ENCODE measurements at places on chromosomes 12 and 14.

DNA sequence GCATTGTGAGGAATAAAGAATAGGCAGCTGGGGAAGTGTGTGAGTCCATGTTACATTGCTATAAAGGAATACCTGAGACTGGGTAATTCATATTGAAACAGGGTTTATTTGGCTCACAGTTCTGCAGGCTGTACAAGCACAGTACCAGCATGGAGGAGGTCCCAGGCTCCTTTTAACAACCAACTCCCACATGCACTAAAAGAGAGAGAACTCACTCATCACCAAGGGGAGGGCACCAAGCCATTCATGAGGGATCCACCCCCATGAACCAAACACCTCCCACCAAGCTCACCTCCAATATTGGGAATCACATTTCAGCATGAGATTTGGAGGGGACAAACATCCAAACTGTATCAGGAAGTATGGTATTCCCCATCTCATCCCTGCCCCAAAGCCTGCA, 11.9 kb upstream of the DHRS4 start:
- DNase-seq = no peak

GRCh38 chr12:71876137-71876799, 36.7 kb downstream of the TBC1D15 start:
- no peak for DNase-seq

DNA sequence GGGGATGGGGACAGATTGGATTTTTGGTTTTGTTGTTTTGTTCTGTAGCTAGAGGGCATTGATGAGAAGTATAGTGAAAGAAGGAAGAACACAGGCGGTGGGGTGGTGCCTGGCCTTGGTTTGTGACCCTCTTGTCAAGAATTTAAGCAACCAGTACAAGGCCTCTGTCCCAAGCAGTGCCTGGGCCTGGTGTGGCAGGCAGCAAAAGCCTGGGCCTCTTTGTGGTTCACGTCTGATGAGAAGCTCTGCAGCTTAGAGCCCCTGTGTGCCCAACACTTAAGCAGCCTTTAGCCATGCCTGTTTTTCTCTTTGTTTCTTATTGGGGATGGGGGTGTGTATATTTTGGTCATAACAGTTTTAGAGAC, 98.0 kb downstream of the PPP2R5C start:
- DNase-seq = no peak

- DNase-seq = peak; percentile 18
Measured at GRCh38 chr14:76767681-76768656, 6.7 kb downstream of the VASH1 start.

GRCh38 chr14:92362781-92363235, 39.8 kb downstream of the SLC24A4 start:
- DNase-seq = no peak

GRCh38 chr14:81474148-81474492, 59.5 kb downstream of the SEL1L start:
- no peak for DNase-seq

DNA sequence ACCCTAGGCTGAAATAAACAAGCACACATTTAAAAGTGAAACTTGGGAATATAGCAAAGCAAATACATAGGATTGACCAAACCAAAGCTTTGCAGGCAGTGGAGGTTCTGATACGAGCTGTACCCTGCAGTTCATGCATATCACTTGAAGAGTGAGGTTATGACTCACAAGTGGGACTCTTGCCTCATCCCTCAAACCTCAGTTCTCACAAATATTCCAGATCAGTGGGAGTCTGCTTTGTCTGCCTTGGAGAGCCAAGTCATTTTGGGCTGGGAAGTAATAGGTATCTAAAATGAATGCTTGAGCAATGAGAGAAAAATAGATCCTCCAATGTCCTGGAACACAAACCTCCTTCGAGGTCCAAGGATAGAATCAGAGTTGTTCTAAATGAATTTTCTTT, 116.4 kb downstream of the LRIG3 start:
- no peak for DNase-seq

DNA sequence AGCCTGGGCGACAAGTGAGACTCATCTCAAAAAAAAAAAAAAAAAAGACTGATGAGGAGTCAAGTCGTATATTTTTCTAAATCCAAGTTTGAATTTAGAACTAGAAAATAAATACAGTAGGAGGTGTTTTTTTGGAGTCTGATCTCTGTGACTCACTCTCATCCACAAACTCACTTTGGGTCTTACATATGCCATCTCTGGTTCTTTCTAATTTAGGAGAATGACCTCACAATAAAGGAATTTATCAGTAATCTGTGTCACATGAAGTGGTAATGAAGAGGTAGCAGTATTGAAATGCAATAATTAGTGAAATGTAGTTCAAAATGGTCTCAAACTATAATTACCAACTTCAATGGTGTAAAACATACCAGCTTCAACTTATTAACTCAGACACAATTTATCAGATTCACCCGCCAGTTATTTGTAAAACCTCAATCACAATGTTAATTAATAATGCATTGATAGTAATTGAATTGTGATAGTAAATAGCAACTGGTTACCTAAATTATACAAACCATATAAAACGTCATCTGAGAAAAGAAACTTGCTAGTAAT, 4.4 kb upstream of the CFL2 start:
- no peak for DNase-seq

GRCh38 chr14:49670475-49670874, 17.5 kb downstream of the POLE2 start:
- no peak for DNase-seq

- DNase-seq = no peak
Measured at GRCh38 chr12:124422570-124423523, 128.0 kb downstream of the RFLNA start.

DNA sequence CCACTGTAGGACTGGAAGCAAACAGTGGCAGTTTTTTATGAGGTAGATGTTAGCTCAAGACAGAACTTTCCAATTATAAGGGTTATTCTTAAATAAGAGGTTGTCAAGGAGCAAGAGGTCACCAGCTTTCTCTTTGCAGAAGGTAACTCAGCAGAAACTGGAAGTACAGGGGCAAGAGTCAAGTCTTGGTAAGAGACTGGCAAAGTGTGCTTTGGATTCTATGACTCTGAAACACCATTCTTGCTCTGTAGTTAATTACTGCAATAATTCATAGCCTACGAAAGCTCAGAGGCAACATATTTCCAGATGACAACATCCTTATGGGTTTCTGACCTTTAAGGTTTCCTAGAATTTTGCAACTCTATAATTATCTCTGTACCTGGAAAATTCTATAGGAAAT, 51.3 kb downstream of the RMST start:
- no peak for DNase-seq

- DNase-seq = no peak
Measured at GRCh38 chr12:88958946-88959345, 378.7 kb upstream of the KITLG start.

- DNase-seq = no peak
Measured at GRCh38 chr12:95326445-95326844, 108.8 kb downstream of the VEZT start.

- no peak for DNase-seq
Measured at GRCh38 chr12:89135976-89136634, 216.2 kb downstream of the DUSP6 start.

DNA sequence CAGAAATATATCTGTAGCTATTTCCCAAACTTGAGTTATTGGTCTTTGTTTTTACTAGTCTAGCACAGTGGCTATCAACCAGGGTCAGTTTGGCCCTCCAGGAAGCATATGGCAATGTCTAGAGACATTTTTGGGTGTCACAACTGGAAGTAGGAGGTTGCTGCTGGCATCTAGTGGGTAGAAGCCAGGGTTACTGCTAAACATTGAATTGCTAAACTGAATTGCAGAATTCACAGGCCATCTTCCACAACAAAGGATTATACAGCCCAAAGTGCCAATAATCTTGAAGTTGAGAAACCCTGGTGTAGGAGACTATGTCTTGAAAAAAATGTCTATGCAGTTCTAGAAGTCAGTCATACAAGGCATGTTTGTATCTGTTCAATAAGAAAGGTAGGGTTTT, 27.7 kb downstream of the ARHGAP5 start:
- no peak for DNase-seq

GRCh38 chr14:34098045-34098984, 147.4 kb upstream of the EGLN3 start:
- no peak for DNase-seq

DNA sequence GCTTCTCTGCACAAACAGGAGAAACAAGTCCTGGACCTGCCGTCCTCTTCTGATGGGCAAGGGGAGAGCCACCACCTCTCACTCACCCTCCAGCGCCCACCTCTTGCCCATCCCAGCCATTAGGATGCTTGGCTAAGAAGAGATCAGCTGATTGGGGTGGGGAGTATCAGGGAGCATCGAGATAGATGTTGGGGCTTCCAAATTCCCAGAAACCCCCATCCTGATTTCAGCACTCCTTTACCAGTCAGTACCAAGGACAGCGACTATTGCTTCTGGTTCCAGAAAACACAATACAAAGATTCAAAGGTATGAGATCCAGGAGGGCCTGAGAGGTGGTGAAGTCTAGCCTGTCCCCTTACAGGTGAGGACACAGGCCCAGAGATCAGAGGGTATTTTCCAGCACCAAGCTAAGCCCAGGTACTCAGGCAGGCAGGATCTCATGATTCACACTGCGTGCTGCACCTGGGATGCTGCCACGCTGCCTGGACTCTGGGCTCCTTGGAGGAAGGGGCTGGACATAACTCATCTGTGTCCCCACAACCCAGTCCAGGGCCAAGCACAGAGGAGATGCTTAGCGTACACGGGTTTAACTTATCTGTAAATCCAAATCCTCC, 76.6 kb downstream of the TUNAR start:
- no peak for DNase-seq

DNA sequence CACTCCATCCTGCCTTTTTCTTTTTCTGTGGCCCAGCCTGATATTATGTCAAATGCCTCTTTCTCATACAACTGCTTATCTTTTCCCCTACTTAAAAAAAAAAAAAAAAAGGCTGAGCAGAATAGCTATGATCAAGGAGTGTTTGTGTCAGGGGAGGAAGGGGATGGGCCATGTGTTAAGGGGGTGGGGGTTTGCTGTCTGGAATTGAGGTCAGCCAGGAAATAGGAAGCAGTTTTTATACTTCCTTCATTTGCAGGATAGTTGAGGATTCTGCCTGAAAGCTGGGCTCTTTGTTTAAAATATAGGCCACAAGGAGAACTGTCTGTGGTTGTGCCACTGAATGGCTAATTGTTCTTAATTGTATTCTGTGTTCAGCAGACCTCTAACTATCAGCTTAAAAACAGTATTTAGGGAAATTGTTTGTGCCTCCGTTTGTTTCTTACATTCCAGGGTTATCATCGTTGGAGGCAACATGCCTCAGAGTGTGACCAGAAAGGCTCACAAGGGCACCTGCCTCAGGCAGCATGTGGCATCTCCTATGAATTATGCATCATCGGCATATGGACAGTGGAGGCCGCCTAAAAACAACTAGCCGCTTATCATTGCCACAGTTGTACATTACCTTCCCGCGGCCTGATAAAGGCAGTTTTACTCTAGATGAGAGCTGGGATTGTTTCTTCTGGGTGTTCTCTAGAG, 96.0 kb downstream of the SRGAP1 start:
- no peak for DNase-seq

GRCh38 chr14:90603841-90604240, 207.0 kb downstream of the CALM1 start:
- no peak for DNase-seq

DNA sequence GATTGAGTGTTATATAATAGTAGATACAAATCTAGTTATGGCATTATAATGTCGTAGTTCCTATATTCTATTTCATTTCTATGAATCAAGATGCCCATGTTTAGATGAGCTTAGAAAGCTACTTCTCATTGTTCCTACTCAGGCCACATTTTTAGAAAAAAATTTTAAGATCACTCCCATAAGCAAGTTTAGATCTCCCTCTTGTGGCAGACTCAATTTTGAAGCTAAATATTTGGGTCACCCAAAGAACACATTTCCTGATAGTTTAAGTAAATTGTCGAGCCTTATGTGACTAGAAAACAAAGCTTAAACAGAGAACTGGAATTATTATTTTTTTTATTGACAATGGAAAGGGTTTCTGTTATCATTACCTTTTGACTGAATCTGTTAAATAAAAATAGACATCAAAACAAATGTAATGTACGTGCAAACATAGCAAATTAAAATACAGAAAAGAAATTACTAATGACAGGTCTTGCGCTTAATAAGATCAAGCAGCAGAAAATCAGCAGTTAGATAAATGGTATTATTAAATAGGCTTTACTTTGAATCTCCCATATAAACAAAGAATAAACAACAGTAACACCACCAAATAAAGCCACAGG, 180.2 kb downstream of the ACSS3 start:
- no peak for DNase-seq

DNA sequence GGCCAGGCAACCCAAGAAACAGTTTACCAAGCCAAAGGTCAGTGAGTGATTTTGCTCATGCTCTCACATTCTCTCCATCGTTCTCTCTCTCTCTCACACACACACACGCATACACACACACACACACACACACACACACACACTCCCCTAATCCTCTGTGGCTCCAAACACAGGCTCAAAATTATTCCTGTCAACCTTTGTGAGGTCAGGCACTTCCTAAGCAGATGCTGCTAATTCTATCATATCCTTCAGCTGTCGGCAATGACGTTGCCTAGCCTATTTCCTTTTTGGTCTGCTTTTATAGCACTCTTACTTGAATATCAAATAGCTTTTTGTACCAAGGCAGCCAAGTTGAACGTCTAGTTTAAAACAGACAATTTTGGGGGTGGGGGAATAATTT, 98.9 kb upstream of the EGLN3 start:
- DNase-seq = no peak

DNA sequence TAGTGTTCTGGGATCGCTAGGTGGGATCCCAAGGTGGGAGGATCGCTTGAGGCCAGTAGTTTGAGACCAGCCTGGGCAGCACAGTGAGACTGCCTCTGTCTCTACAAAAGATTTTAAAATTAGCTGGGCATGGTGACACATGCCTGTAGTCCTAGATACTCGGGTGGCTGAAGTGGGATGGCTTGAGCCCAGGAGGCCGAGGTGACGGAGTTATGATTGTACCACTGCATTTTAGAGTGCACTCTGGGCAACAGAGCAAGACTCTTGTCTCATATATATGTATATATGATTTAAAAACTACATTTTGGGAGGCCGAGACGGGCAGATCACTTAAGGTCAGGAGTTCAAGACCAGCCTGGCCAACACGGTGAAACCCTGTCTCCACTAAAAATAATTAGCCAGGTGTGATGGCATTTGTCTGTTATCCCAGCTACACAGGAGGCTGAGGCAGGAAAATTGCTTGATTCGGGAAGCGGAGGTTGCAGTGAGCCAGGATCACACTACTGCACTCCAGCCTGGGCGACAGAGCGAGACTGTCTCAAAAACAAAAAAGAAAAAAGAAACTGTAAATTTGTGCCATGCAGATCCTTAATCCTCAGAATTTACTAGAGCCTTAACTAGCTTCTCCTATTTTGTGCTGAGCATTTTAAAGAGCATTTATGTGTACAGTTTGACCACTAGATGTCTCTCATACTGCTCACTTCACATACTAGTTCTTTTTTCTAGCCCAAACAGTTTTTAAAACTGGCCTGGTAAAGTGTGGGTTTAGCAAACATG, 114.8 kb downstream of the MON2 start:
- DNase-seq = no peak

GRCh38 chr14:74641601-74642391, 29.8 kb upstream of the LTBP2 start:
- DNase-seq = no peak

DNA sequence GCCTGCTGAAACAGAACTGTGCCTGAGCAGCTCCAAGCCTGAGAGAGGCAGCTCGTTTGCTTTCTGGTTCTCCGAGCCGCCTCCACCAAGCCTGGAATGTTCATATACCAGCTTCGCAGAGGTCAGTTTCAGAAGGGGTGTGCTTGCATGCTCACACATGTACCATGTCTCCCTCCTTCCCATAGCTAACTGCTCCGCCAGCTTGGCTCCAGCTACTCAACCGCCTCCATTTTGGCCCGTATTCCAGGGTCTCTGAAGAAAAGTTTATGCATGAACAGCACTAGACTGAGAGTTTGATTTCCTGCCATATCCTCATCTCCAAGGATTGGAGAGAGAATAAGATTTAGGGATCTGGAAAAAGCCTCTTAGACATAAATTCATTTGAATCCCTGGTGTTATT, 103.7 kb downstream of the SMOC1 start:
- no peak for DNase-seq
